Endothelial cell of umbilical vein (primary cell): ENCODE measurements at places on chromosomes 2 and 18. TPM values are rescaled to one million over a fixed set of nuclear protein-coding genes. Genes with fewer than 3 reads are reported as not detected.

FOXI3 gene
- polyA plus RNA-seq = not detected in 2 replicates

DNA sequence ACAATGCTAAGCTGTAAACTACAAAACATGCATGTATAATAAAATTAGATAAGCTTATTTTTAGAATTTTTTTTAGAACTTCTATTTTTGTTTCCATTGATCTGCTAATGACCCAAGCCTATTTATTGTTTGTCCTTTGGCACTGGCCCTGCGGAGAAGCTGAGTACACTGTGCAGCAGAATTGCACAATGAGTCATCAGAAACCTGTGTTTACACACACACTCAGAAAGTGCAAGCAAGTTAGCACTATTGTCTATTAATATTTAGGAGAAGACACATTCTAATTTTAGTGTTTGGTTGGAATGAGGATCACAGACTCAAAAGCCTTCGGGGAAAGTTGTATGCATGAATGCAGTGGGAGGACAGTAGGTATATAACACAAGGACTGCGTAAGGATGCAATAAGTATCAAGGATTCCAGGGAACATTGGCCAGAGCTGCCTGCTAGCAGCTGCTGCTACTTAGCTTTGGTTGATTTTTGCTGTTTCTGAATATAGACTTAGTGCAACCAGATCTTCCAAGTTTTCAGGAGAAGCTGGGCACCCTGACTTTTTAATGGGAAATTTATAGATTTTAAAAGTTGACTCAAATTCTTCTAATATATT is 128.2 kb downstream of the KCNH7 start:
- no peak for DNase-seq

DNA sequence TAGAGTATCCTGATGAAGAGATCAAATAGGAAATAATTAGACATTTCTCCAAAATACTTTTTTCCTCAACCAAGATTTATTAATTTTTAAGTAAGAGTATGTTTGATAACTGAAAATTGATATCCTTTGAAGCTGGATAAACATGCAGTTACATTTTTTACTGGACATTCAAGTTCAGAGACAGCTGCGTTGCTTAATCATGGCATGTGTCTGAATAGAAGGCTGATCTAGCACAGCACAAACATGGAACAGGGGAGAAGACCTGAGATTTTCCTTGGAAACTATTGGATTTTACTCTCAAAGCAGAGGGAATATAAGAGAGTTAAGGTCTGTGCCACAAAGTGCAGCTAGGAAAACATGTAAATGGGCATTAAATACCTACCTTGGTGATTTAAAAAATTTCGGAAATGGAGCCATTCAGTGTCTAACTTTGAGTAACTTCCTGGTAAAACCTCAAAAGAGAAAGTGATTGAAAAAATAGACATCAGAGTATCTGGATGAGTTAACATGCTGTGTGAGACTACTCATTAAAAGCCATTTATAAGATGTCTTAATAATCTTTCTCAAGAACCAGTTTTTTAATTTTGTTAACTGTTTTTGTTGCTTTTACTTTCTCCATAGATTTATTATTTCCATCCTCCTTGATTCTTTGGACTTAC is 31.8 kb downstream of the CRIM1 start:
- DNase-seq = peak; percentile 57

GRCh38 chr2:162123806-162124758 is 28.0 kb downstream of the GCG start:
- DNase-seq = peak; percentile 70

KCNJ13 gene
- not detected in 2 replicates for polyA plus RNA-seq

GRCh38 chr2:217618744-217619143 is 384.1 kb downstream of the TNS1 start:
- DNase-seq = no peak
